ENCODE measurements at places on chromosomes 1 and 21. TPM values are rescaled to one million over a fixed set of nuclear protein-coding genes. Genes with fewer than 3 reads are reported as not detected.

The GNPAT gene
- 49.0 TPM for total RNA-seq

The TDRD5 gene
- total RNA-seq = not detected

The FCRL5 gene
- 35.0 TPM for total RNA-seq

The CIART gene
- total RNA-seq = 0.27 TPM

The LINGO4 gene
- not detected for total RNA-seq

Data from B cell (primary cell).